Ammon's horn (tissue), 1 donor: ENCODE measurements at places on chromosomes 7 and 10.

DNA sequence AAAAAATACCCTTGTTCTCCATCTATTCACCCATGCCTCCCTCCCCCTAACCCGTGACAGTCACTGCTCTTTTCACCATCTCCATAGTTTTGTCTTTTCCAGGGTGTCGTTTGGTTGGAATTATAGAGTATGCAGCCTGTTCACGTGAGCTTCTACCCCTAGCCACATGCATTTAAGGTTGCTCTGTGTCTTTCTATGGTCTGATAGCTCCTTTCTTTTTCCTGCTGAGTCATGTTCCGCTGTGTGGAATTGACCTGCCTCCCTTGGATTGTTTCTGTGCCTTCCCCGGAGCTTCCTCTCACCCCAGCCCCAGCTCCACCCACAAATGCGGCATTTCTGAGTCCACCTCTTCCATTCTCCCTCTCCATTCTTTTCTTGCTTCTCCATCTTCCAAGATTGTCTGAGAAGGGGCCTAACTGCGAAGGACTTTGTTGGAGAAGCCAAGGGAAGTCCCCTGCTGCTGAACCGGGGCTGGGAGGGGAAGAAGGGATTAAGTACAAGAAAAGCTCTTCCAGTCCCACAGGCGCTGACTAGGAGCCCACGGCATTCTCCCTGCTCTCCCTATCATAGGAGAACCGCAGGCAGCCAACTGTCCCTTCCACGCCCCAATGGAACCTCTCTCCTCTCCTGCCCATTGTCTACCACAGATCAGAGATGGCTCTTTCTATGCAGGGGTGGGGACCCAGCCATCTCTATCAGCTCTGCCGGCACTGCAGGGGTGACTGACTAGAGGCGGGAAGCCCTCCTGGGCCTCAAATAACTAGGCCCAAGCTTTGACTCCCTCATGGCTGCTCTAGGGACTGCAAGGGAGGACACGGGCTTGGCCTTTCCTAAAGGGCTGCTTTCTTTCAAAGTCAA is 87.5 kb upstream of the ANLN start:
- DNase-seq = no peak

- DNase-seq = peak; percentile 19
These were observed 101.4 kb downstream of the GPAM start for GRCh38 chr10:112082120-112082519.

- no peak for DNase-seq
These were observed 54.3 kb downstream of the EPDR1 start for GRCh38 chr7:37974711-37975110.

GRCh38 chr10:102407425-102408130 is 11.0 kb downstream of the PSD start:
- DNase-seq = no peak

DNA sequence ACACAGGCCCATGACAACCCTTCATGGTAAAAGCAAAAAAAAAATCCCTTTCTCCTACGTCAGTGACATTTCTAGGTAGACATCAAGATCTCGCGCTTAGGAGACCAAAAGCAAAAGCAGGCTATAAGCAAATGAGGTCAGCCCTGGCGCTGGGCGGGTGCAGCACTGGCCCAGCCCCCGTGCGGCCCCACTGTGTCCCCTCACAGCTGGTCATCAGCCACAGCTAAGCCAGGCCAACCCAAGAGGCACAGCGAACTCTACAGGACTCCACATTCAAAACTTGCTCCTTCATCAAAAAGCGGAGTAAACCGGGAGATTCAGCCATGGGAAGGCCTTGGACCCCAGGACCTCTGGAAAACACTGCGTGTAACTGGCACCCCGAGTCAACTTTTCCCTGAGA is 113.7 kb downstream of the PTPRN2 start:
- DNase-seq = no peak
